Heart right ventricle (tissue), 16 donors: ENCODE measurements at places on chromosomes 6 and 20.

DNA sequence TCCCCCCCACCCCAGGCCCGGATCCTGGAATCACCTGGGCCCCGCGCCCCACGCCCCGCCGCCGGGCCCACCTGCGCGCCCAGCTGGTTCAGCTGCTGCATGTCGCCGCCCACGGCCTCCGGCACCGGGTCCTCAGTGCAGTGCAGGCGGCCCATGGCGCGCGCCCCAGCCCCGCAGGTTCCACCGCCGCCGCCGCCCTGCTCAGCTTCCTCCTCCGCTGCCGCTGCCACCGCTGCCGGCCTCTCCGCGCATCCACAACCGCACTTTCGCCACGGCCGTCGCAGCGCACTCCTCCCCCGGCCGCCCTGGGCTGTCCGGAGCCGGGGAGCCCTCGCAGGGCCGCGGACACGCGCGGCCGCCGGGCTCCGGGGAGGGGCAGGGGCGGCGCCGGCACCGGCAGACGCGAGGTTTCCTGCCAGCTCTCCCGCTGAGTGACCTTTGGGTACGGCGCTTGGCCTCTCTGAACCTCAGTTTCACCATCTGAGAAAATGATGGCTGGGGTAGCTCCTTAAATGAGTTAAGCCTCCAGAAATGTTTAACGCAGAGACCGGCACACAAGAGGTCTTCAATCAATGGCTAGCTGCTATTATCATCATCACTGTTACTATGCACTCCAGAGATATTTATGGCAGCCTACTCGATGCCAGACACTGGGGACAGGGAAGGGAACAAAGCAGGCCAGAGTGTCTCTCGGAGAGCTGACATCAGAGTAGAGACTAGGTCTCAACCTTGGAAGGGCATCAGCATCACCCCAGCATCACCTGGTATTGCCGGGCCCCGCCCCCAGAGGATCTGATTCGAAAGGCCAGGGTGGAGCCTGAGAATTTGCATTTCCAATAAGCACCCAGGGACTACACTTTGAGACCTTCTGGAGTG is at the start of gene COMMD7:
TSS of gene COMMD7 (minus strand) at position 231 of the 876 bp plus-strand sequence. CDS start at position 155, 76 bp downstream.
- DNase-seq = peak; percentile 65

- no peak for DNase-seq
Measured at GRCh38 chr20:34350095-34350494, 13.0 kb upstream of the ITCH start.

DNA sequence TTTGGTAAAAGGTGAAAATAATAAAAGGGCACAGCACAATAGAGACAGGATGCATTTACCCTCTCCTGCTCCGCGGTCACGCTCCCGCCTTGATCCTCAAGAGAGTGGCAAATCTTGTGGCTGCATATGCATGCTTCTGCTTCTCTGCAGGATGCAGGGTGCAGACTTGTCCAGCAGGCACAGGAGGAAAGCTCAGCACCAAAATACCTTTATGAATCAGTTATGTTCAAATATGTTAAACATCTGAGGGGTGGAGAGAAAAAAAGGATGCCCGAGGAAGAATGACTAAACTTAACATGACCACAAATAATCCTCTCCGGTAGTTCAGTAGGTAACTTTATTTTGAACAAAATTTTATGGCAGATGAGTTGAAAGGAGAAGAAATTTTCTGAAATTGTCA is 366.1 kb upstream of the SOX4 start:
- no peak for DNase-seq

GRCh38 chr6:133814797-133815196 is 74.1 kb upstream of the TCF21 start:
- no peak for DNase-seq

GRCh38 chr20:38685271-38685670 is 39.0 kb upstream of the SLC32A1 start:
- no peak for DNase-seq

DNA sequence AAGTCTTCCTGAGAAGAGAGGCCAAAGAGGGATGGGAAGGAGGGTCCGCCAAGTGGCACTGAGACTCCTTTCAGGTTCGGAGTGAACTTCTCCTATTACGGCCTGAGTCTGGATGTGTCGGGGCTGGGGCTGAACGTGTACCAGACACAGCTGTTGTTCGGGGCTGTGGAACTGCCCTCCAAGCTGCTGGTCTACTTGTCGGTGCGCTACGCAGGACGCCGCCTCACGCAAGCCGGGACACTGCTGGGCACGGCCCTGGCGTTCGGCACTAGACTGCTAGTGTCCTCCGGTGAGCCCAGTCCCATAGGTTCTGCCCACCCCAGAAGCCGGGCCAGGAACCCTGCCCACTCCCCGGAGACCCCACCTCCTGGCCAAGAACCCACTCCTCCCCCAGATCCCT is 4.1 kb downstream of the SLC22A7 start:
- no peak for DNase-seq

- no peak for DNase-seq
Measured at GRCh38 chr20:24934101-24934661, 14.9 kb upstream of the CST7 start.

DNA sequence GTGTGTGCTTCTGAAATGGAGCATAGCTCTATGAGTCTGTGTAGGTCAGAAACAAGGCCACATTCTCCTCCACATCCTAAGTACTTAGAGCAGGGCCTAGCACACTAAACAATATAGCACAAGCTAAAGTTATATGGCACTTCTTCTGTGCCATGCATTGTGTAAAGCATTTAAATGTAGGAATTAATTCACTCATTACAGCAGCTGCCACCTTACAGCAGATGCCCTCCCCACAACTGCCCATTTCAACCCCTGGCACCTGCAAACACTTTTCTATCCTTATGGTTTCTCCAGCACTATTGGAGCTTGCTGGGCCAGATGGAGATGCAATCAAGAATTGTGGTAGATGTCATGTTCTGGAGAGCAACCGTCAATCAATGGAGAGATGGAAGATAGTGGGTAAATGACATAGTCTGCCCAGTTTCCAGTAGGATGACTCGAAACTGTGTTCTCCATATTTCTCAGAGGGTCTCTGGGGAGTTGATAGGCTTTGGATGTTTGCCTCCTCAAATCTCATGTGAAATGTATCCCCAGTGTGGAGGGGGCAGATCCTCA is 373.7 kb downstream of the DOK5 start:
- no peak for DNase-seq
